A549 treated with DMSO at 1 μM for 4 hours (cell line): ENCODE measurements at places on chromosomes 12 and 14. TPM values are rescaled to one million over a fixed set of nuclear protein-coding genes. Genes with fewer than 3 reads are reported as not detected.

The CYP27B1 gene
- total RNA-seq = 2.0 to 4.0 TPM (median 2.2 TPM) in 5 replicates

The SLC5A8 gene
- total RNA-seq = not detected in 5 replicates

The IFNG-AS1 gene
- not detected in 5 replicates for total RNA-seq

The KRT71 gene
- total RNA-seq = not detected in 5 replicates

The COX8C gene
- not detected in 5 replicates for total RNA-seq

The SLC35F4 gene
- not detected in 5 replicates for total RNA-seq

The SYNE3 gene
- 0.17 to 0.45 TPM (median 0.26 TPM) in 5 replicates for total RNA-seq

The PZP gene
- total RNA-seq = not detected in 5 replicates

The DHH gene
- 0.02 TPM in 2 of 5 replicates, not detected in the others for total RNA-seq

The ADAMTS20 gene
- total RNA-seq = not detected in 5 replicates
